Left lung (tissue), 14 donors: ENCODE measurements at places on chromosomes 7 and 10. TPM values are rescaled to one million over a fixed set of nuclear protein-coding genes. Genes with fewer than 3 reads are reported as not detected.

DNA sequence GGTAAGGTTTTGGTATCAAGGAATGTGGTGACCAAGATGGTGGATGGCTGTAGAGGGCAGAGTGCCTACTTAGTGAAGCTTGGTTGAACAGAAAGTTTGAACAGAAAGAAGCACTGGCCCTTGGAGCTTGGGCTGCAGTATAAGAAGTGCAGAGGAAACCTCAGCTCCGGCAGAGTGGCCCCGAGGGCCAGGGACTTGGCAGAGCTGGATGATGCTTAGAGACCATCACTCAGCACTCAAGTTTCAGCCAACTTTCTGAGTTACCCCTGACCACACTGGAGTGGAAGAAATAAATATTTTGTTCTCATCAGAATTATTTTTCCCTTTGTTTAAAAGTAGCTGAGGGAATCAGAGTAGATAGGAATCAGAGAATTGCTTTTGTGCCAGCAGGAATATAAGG is 336.7 kb downstream of the C7orf25 start:
- H3K4me3 ChIP-seq, result no peak overlapping the region
- DNase-seq, result no peak
- no peaks in the 10 kb centered on the region for H3K36me3 ChIP-seq
- H3K27me3 ChIP-seq, result no peaks in the 10 kb centered on the region
- H3K27ac ChIP-seq, result no peak overlapping the region

DNA sequence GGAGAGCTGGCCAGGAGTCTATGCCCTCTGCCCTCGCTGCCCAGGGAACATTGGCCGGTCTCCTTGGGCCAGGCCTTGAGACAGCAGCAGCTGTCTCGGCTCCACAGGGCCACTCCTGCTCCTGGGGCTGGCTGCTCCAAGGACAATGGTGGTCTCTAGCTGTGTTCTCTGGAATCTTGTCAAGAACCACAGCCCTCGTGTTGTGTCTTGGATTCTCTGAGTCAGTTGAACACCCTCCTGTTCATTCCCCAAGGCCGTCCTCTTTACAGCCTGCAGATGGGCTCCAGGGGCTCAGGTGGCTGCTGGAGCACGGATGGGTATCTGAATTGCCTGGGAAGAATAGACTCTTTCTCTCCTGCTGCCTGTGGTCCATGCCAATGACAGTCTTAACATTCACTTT is 511.1 kb downstream of the GLRX3 start:
- H3K36me3 ChIP-seq, result no peaks in the 10 kb centered on the region
- H3K27ac ChIP-seq, result no peak overlapping the region
- no peak overlapping the region for H3K4me3 ChIP-seq
- no peak for DNase-seq

DNA sequence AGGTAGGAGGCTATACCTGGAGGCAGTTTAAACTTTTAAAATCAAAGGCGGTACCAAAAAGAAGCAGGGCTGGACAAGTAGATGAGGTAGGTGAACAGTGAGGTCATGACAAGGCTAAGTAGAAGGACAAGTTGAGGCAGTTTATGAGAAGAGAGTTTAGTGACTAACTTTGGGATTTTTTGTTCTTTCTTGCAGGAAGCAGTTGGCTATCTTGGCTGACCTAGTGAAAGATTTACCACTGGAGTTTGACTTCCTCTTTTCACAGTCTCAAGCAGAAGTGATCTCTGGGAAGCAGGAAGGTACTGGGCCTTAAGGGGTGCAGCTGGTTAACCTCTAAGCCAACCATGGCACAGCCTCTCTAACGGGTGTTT is 26.3 kb downstream of the ENTPD7 start:
- no peaks in the 10 kb centered on the region for H3K36me3 ChIP-seq
- no peaks in the 10 kb centered on the region for H3K27me3 ChIP-seq
- peak overlapping the region; percentile 78 for H3K27ac ChIP-seq
- DNase-seq, result no peak
- no peak overlapping the region for H3K4me3 ChIP-seq

DNA sequence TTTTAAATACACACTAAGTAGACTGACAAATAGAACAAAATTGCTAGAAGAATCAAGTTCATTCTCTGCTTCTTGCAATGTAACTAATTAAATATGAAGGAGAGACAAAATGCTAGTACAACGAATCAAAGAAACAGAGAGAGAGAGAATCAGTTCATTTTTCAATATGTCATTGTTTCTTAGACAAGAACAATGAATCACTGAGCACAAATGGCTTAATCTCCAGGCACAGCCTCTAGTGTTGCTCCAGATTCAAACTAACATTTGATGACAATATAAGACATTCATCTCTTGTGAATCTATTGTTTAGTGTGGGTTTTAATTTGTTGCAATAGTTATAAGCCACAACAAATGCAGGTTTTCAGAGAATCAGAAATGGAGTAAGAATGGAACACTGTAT is 357.4 kb upstream of the TMEM229A start:
- no peak for DNase-seq
- H3K36me3 ChIP-seq, result no peaks in the 10 kb centered on the region
- H3K27me3 ChIP-seq, result no peaks in the 10 kb centered on the region
- no peaks in the 10 kb centered on the region for H3K4me1 ChIP-seq

DNA sequence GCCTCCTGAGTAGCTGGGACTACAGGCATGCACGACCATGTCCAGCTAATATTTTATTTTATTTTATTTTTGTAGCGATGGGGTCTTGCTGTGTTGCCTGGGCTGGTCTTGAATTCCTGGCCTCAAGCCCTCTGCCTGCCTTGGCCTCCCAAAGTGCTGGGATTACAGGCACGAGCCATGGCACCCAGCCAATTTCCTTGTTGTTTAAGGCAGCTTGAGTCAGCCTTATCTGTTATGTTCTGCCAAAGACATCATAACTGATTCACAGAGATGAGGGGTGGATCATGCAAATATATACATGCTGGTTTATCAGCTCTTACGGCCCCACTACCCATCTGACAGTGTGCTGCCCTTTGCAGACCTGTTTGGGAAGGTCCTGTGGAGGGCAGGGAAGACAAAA is 826.7 kb downstream of the TYW1 start:
- peak; percentile 21 for DNase-seq
- H3K27me3 ChIP-seq, result no peaks in the 10 kb centered on the region
- no peaks in the 10 kb centered on the region for H3K36me3 ChIP-seq
- H3K4me3 ChIP-seq, result no peak overlapping the region
- H3K4me1 ChIP-seq, result no peaks in the 10 kb centered on the region

TLX1 gene
- polyA plus RNA-seq, result not detected
